ENCODE measurements at places on chromosomes 1 and 21.

GRCh38 chr1:109910963-109911798, 532 bp downstream of the CSF1 start:
- DNase-seq = no peak

DNA sequence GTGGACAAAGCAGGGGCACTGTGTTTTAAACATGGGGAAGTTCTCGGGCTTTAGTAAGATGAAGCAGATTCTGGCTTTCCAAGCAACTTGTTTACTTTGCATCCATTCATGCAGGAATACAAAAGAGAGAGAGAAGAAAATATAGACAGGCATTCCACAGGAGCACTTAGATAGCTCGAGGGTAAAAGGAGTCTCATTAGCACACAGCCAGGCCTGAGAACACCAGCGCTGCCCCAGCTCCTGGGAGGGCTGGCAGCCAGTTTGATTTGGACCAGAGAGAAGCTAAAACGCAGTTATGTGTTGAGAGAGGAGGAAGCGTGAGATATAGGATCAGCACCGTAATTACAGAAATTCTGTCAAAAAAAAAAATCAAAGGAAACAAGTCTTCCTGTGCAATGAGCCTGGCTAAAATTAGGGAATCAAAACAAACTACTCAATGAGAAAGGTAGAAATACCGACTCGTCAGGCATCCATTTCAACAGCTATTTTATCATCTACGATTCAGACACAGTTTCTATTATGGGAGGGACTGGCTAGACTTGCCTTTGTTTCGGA, 68.2 kb downstream of the CLSTN1 start:
- DNase-seq = no peak

GRCh38 chr1:109265741-109266330, 16.5 kb downstream of the CELSR2 start:
- DNase-seq = no peak

GRCh38 chr1:21651214-21652042, 17.7 kb downstream of the RAP1GAP start:
- DNase-seq = peak; percentile 14

DNA sequence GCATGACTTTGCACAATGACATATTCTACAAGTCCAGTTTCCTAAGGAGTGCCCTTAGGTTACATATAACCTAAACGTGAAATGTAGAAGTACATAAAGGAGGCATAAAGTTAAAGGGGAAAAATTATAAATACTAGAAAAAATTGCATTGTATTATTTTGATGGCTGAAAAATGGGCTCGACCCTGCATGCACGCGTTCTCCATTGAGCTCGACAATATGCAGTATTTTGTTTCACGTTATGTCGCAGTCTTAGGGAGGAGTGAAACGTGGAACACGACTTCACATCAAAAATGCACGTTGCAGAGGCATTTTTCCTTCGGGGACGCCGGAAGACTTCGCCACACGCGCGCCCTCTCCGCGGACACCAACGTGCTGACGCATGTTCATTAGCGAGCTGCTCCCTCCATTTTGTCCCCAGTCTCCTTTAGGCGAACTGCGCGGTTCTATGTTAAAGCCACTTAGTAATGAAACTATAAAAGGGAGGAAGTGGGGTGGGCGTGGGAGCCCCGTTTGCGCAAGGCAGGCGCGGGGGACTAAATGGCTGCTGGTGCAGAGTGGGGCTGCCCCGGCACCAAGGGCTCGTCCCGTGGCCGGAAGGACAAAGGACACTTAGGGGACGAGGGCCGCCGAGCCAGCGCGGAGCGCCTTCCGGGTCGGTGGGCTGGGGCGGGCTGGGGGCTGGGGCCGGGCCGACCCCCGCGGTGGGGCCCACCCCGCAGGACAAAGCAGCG, 749 bp upstream of the COX20 start:
- DNase-seq = peak; percentile 63

GRCh38 chr1:92505015-92505692, 18.4 kb upstream of the GFI1 start:
- no peak for DNase-seq

GRCh38 chr21:31596055-31596454, 63.4 kb upstream of the SOD1 start:
- no peak for DNase-seq

GRCh38 chr1:98821379-98821778, 159.9 kb downstream of the SNX7 start:
- DNase-seq = no peak

- DNase-seq = no peak
Observed at GRCh38 chr1:203040513-203041275, 14.4 kb downstream of the PPFIA4 start.

DNA sequence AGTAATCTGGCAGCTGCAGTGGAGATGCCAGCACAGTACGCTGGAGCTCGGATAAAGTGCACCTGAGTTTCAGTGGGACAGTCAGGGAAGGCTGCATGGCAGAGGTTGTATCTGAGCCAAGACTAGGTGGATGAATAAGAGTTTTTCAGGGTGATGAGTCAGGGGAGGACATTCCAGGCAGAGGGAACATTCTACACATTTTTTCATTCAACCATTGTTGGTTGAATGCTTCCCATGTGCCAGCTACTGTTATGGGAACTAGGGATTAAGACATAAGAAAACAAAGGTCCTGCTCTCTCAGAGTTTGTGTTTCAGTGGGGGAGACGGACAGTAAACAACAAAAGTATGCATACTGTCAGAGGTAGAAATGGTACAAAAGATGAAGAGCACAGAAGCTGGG, 5.2 kb downstream of the LEPR start:
- DNase-seq = no peak

DNA sequence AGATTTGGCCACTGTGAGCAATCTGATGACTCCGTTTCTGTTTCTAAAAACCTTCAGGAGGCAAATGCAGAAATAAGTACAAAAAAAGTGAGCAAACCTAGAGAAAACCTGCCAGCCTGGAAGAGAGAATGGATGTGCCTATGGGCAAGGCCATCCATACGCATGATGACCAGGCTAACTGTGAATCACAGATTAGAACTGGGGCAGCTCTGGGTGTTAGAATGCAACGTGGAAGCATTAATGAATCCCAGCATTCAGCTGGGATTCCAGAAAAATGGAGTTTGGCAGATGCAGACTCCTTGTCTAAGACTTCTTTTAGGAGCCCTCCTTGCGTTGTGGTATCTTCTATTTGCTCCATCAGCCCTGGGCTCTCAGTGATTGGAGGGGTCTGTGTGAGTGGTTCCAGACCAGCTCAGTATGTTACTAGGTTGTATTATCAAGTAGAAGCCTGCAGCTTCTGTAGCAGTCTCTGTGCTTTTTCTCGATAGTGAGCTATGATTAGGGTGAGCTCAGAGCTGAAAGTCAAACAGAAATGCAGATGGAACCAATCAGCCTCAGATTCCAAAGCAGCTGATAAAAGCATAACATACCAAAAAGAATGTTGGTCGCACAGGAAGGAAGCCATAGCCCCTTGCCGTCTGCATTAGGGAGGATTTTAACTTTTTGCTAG, 154.0 kb downstream of the PSMG1 start:
- DNase-seq = no peak

DNA sequence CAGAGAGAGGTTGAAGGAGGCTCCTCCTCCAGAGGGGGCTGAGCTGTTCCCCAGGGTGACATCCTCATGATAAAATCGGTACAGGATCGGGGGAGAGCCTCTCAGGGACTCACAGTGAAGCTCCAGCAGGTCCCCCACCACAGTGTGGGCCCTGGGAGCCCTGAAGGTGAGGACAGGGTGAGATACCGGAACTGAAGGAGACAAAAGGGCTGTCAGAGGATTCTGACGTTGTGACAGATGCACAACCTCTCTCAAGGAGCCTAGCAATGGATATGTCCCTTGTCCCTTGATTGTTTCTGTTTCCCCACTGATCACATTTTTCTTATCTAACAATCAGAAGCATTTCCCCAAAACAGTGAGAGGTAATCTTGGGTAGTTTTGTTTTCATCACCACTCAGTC, 5.2 kb downstream of the FCRL3 start:
- no peak for DNase-seq

DNA sequence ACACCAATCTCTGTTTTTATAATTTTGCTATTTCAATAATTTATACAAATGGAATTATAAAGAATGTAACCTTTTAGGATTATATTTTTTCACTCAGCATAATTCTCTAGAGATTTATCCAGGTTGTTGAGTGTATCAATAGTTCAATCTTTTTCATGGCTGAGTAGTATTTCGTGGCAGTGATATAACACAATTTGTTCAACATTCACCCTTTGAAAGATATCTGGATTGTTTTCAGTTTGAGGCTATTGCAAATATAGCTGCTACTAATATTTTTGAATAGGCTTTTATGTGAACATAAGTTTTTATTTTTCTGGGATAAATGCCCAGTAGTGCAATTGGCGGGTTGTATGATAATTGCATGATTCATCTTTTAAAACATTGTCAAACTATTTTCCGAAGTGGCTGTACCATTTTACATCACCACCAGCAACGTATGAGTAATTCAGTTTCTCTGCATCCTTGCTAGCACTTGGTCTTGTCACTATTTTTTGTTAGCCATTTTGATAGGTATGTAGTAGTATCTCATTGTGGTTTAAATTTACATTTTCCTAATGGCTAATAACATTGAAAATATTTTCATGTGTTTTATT, 55.6 kb upstream of the ABCD3 start:
- no peak for DNase-seq

GRCh38 chr1:112251766-112252506, 144.1 kb upstream of the CTTNBP2NL start:
- DNase-seq = no peak

- DNase-seq = no peak
Observed at GRCh38 chr1:25917996-25918395, 11.8 kb upstream of the STMN1 start.
